Activated gamma-delta T cell (primary cell): ENCODE measurements at places on chromosomes 2 and 18.

GRCh38 chr2:161956738-161957137 lies 117.3 kb downstream of the DPP4 start:
- DNase-seq: no peak

GRCh38 chr2:122001441-122001874 lies 246.0 kb downstream of the TSN start:
- DNase-seq: no peak

GRCh38 chr2:27262379-27263286 lies at the start of gene SLC30A3:
Gene SLC30A3 (minus strand): TSS chr2:27263047. CDS start chr2:27262906, 141 bp downstream.
- DNase-seq: peak; percentile 31

DNA sequence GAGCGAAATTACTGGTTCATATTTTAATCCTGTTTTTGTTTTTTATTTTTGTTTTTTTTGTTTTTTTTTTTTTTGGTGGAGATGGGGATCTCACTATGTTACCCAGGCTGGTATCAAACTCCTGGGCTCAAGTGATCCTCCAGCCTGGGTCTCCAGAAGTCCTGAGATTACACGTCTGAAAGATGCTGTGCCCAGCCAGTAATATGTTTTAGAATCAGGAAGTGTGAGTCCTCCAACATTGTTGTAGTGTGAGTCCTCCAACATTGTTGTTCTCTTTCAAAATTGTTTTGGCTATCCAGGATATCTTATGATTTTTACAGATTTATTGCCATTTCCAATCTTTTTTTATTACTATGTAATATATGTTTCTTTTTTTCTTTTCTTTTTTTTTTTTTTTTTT lies 23.1 kb downstream of the TPRKB start:
- no peak for DNase-seq

- DNase-seq: no peak
Measured at GRCh38 chr2:138503087-138503442, 1.5 kb downstream of the SPOPL start.
